T-helper 1 cell treated with Interleukin-12 subunit alpha and Interleukin-12 subunit beta and Interleukin-4 antibody, amounts not matched to agents 30 ng/mL and 1 ng/mL, for 36 hours (primary cell): ENCODE measurements at places on chromosomes 5 and 9. TPM values are rescaled to one million over a fixed set of nuclear protein-coding genes. Genes with fewer than 3 reads are reported as not detected.

SLC25A48 gene
- total RNA-seq, result not detected in 2 replicates

IQGAP2 gene
- 87.6 and 92.8 TPM in 2 replicates for total RNA-seq

CDKN2B-AS1 gene
- 4.8 and 6.5 TPM in 2 replicates for total RNA-seq

ARSI gene
- not detected in 2 replicates for total RNA-seq

PTGDS gene
- total RNA-seq, result 5.2 and 5.3 TPM in 2 replicates

FOXD4L3 gene
- total RNA-seq, result 0.29 TPM in 1 of 2 replicates, not detected in the other
